Suppressor macrophage treated with lipopolysaccharide for 1 hour (primary cell): ENCODE measurements at places on chromosomes 16 and 17.

- DNase-seq = no peak
Observed at GRCh38 chr17:40024901-40025300, 9.7 kb downstream of the CSF3 start.

DNA sequence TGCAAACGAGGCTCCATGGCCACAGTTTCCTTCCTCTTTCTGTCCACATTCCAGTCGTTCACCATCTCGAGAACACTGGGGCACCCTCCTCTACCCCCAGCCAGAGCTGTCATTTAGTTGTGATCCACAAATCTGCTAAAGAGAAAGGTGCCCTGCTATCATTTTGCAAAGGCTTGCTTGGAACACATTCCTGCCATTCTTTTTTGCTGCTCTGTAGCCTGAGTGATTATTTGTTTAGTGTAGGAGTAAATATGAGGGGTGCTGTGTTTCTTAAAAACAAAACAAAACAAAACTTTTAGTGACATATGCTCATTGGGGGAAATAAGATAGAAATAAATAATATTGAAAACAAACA lies 166.7 kb downstream of the PRKCA start:
- no peak for DNase-seq

- DNase-seq = peak; percentile 59
Observed at GRCh38 chr17:50184611-50185398, 16.6 kb downstream of the COL1A1 start.

- DNase-seq = no peak
Observed at GRCh38 chr16:11530171-11530940, 56.4 kb downstream of the LITAF start.

- DNase-seq = peak; percentile 73
Observed at GRCh38 chr16:30185683-30186421, 2.5 kb downstream of the CORO1A start.

DNA sequence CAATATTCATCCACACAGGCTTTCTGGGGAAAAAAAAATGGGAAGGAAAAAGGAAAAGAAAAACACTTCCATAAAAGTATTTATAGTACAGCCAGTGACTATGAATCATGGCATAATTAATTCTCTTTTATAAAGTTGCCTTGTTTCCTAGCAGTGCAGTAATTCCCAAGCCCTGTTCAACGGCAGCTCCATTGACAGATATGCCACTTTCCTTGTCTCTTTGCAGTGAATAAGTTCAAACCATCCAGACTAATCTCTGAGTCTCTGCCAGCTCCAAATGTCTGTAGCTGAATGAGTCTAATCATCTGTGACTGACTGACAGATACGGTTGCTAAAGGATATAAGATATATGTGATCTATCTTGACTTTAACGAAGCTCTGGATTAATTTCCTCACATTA lies 52.9 kb upstream of the KCNJ16 start:
- DNase-seq = peak; percentile 16

GRCh38 chr16:87207509-87207908 lies 109.7 kb downstream of the C16orf95 start:
- no peak for DNase-seq

DNA sequence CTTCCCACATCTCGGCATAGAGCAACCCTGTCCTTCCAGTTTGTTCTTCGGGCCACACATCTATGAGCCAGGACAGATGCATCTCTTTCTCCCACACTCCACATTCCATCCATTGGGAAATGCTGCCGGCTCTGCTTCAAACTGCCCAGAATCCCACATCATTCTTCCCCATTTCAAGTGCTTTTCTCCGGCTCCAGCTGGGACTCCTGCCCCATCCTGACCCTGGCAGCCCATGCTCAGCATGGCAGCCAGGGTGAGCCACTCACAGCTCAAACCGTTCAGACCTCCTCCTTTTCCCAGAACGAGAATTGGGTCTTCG lies 132.8 kb upstream of the SDK2 start:
- no peak for DNase-seq

DNA sequence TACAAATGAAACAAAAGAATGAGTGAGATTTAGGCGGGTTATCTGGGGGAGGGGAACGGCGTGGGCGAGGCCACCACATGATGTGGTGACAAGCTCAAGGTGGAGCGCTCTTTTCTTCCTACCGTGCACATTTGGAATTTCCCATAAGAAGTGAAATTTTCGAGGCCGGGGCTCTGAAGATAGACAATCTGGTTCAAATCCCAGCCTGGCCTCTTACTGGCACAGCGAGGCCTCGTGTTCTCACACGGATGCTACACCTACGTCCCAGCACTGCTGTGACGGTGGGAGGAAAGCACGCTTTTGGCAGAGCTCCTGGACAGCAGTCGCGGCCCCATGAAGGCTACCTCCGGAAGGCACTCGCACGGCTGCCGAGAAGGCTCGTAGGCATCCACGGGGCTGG lies 25.2 kb downstream of the ZDHHC7 start:
- no peak for DNase-seq

- peak; percentile 55 for DNase-seq
Observed at GRCh38 chr16:15830832-15831451, 25.9 kb downstream of the MYH11 start.

DNA sequence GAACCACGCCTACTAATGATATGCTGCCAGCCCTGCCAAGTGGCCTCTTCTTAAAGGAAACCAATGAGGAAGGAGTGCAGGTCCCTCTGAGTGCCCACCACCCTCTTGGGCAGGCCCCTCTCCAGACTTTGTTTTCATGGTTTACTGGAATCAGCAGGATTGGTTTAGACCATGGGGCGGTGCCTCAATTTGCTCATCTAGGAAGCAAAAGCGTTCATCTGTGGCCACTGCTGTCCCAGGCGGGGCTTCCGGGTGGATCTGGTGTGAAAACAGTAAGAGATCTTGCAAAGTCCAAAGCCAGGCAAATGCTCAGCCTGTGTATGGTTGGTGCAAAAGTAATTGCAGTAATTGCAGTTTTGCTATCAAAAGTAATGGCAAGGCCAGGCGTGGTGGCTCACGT lies 71.3 kb downstream of the AMFR start:
- DNase-seq = no peak

DNA sequence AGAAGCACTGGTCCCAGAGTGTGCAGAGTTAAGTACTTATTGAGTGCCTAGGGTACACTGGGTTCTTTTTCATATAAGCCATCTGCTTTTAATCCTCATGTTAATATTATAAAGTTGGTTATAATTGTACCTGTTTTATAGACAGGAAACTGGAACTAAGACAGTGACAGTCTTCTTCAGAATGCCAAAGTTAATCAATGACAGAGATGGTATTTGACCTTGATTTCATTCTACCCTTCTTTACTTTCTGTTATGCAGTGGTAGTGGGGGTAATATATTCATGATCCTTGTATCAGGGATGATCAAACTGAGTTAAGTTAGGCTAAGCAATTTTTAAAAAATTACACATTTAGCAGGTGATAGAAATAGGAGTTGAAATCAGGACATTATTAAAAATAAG lies 108.6 kb upstream of the GOT2 start:
- no peak for DNase-seq

DNA sequence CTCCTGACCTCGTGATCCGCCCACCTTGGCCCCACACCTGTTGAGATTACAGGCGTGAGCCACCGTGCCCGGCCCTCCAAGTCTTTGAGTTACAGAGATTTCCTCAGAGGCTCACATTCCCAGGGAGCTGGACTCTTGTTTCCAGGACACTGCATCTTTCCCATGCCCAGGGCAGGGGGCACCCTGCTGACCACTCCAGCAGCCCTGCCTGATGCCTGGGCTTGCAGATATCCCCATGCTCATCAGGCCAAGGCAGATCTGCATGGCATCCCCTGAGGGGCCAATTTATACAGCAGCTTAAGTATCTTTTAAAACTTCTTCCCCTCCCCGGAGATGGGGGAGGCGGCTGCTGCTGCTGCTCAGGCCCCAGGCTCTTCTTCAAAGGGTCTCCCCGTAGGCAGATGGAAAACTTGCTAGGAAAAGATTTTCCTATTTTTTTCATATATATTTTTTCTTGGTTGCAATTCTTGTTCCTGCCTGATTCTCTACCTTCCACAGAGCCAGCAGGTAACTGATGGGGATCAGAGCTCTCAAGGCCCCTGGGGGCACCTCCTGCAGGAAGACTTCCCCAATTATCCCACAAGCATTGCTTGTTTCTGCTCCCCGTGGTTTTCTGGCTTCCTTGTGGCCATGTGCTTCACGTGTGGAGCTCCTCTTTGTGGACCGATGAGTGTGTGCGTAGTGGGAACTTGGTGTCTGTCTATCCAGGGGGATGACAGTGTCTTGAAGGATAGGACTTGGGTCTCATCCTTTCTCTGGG lies 102.2 kb upstream of the SDK2 start:
- DNase-seq = no peak

- DNase-seq = no peak
Observed at GRCh38 chr16:15542734-15543347, 100.1 kb downstream of the MARF1 start.

GRCh38 chr16:2520784-2521531 lies 787 bp downstream of the AMDHD2 start:
- DNase-seq = peak; percentile 42

DNA sequence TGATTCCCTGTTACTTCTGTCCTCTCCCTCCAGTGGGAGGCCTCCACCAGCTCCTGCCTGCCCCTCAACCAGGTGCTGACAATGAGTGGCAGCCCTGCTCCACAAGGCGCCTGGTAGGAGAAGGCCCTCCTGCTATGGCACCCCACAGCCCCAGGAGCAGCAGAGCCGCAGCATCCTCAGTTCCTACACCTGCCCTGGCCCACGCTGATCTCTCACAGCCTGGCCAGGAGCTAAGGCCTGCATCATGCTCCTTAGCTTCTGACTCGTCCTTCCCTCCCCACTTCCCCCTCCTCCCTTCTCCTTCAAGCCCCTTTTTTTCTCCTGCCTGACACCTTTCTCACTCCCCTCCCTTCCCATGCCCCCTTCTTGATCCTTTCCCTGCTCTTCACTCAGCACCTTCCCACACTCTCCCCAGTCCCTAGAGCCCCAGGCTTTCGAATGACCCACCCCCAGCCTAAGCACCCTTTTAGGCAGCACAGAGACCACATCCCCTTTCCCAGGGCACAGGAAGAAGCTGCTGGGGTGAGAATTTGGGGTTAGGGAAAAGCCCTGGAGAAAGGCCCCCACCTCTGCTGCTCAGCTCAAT lies 6.5 kb downstream of the PROCA1 start:
- no peak for DNase-seq

GRCh38 chr17:46756081-46756735 lies 62.3 kb downstream of the WNT3 start:
- no peak for DNase-seq

DNA sequence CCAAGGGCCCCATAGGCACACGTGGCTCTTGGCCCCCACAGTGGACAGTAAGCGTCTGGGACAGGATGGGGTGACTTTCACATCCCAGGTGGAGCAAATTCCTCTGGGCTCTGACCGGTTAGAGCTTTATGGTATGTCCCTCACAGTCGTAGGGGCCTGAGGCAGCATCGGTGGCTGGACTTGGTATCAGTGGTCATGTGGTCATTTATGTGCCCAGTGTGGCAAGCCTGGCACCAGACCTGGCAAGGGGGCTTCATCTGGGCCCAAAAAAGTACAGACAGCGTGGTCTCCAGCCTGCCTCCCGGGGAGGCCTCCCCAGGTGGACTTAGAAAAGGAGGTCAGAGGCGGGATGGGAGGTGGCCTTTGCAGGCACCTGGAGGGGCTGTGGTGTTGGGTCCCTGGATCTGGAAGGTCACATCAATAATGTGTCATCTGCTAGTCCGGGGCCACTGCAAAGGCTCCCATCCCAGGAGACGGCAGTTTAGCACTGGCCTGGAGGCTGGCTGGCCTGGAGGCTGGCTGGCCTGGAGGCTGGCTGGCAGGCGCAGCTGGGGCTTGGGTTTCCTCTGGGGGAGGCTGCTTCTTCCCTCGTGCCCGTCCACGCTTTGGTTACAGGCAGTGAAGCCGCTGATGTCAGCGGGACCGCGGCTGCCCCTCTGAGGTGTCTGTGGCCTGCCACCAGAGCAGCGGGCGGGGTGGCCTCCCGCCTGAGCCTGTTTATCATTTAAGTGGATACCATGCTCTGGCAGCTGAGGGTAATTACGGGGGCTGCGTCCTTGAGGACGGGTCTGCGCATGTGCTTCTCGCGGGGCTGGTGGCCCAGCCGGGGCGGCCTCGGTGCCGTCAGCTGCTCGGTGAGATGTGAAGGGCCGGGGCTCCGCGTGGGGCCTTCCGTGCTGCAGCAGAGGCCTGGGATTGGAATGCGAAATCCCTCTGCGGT lies 20.7 kb upstream of the CBX4 start:
- DNase-seq = no peak

DNA sequence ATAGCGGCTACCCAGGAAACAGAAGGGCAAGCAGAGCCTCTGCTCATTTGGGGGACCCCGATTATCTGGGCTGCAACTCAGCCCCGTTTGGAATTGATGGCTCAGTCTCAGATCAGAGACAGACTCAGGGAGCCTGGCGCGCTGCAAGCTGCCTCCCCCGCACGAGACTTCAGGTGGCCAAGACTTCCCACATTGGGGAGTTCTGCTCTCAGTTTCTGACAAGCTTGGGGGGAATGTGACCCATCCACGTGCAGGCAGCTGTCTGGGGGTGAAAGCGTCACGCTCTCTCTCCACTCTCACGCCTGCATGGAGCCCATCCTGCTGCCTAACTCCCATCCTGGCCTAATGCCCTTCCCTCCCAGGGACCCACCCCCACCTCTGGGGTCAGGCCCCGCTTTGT lies 157.6 kb upstream of the GSE1 start:
- DNase-seq = no peak
